ENCODE measurements at places on chromosomes 4 and X.
A peak's percentile ranks its signal among the peaks of the same experiment; 100 is the strongest.

- no peak for DNase-seq
Observed at GRCh38 chr4:113064244-113064643, 14.8 kb downstream of the ANK2 start.

- no peak for DNase-seq
Observed at GRCh38 chr4:83219344-83220331, 65.0 kb downstream of the COQ2 start.

- DNase-seq = no peak
Observed at GRCh38 chr4:178387756-178388155, 945.5 kb upstream of the AGA start.

DNA sequence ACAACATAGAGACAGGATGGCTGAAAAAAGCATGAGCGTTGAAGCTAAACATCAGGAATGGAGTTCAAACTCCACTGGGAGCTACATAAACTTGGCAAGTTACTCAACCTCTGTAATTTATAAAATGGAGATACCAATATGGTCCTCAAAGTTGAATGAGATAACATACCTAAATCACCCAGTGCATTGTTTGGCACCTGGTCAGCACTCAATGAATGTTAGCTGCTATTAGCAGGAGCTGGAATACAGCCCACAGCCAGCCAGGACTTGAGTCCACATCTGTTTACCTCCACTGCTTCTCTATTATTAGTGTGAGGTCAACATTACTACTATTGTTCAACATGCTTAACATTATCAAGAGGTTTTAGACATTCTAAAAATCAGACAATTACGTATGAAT lies 97.9 kb downstream of the NR3C2 start:
- DNase-seq = no peak

GRCh38 chr4:4859799-4860599 lies 534 bp downstream of the MSX1 start:
- DNase-seq = no peak

DNA sequence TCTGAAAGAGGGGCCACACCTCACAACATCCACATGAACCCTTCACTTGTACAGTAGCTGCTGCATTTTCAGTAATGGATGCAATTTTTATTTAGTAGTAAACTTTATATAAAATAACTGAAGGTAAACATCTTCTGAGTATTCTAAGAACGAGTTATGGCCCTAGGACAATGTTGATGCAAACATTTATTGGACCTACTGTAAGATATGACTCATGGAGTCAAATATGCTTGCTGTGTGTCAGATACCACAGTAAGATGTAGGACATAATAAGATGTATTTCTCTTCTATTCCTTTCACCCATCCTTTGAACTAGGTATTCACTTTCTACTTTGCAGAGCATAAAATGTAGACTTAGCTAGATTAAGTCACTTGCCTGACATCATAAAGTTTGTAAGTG lies 87.6 kb downstream of the TEX13C start:
- no peak for DNase-seq

- DNase-seq = peak; percentile 0
Observed at GRCh38 chrX:37755025-37755424, 24.8 kb upstream of the CYBB start.

DNA sequence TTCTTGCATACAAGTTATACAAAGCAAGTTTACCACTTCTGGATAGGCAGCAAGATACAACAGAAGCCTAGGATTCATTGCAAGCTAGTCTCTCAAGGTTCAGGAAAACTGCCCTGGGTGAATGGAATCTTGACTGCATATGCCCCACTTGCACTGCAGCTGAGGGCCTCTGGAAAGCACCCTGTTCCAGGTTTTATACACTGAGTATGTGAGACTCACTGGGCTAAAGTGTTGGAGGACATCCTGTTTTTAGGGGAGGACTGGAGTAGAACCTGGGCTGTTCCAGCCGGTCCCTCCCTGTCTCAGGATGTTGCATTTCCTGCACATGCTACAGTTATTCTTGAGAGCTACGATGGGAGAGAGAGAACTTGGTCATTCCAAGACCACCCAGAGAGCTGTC lies 168.5 kb upstream of the NUDT6 start:
- DNase-seq = no peak

GRCh38 chr4:111649308-111649707 lies 495.9 kb upstream of the FAM241A start:
- DNase-seq = no peak
